ENCODE measurements at places on chromosomes 6 and 20.
A peak's percentile ranks its signal among the peaks of the same experiment; 100 is the strongest.

DNA sequence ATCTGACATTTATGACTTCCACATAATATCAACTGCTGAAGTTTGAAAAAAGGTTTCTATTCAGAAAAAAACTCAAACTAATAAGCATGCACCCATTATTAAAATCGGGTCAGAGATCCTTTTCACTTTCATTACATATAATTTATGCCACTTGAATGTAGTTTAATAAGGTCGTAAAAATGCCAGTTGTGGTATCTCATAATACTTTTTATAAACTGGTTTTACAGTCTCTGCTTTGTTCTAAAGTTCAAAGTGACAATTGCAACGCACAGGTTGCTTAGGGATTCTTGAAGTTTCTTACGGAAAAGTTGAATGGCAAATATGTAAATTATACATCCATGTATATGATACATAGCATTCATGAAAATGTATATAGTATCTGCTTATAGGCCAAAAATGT, 229.4 kb upstream of the CEP162 start:
- no peak for DNase-seq

GRCh38 chr20:49990271-49990720, 7.5 kb downstream of the SNAI1 start:
- no peak for DNase-seq

- DNase-seq, result no peak
Measured at GRCh38 chr20:37837924-37838323, 65.0 kb upstream of the VSTM2L start.

- peak; percentile 39 for DNase-seq
Measured at GRCh38 chr20:50464026-50464724, 46.0 kb upstream of the PTPN1 start.

DNA sequence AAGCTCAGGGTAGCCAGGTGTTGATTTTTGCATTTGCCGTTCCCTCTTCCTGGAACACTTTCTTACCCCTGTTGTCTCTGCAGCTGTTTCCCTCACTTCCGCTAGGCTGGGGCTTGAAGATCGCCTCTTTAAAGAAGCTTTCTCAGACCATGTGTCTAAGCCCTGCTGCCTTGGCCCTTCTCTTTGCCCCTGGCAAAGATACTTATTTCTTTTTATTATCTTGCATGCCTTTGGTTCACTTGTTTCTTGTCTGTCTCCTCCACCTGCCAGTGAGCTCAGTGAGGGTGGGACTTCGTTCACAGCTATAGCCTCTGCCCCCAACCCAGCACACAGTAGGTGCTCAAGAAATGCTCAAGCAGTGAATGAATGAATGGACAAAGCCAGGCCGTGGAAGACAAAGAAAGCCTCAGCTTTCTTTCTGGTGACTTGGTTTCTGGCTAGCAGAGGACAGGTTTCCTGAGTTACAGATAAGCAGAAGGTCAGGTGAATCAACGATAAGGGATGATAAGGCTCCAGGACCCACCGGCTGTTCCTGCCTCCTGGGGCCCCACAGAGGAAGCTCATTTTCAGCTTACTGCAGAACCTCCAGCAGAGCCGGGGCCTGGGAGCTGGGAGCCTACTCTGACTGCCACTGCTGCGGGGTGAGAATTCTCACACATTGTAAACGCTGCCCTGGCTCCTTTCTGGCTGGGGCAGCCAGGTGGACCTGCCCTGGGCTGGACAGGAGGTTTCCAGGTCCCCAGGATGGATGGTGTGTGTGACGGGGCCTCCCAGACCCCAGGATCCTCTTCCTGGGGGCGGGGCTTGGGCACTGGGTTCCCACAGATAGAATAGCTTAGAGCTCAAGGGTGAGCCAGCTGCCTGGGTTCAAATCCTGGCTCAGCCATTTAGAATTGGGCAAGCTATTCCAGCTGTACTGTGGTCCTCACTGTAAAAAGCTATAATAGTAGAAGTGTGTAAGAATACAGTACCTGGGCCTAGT, 29.8 kb downstream of the SNAI1 start:
- DNase-seq, result no peak

GRCh38 chr6:35489066-35489465, 7.8 kb downstream of the TEAD3 start:
- DNase-seq, result no peak

DNA sequence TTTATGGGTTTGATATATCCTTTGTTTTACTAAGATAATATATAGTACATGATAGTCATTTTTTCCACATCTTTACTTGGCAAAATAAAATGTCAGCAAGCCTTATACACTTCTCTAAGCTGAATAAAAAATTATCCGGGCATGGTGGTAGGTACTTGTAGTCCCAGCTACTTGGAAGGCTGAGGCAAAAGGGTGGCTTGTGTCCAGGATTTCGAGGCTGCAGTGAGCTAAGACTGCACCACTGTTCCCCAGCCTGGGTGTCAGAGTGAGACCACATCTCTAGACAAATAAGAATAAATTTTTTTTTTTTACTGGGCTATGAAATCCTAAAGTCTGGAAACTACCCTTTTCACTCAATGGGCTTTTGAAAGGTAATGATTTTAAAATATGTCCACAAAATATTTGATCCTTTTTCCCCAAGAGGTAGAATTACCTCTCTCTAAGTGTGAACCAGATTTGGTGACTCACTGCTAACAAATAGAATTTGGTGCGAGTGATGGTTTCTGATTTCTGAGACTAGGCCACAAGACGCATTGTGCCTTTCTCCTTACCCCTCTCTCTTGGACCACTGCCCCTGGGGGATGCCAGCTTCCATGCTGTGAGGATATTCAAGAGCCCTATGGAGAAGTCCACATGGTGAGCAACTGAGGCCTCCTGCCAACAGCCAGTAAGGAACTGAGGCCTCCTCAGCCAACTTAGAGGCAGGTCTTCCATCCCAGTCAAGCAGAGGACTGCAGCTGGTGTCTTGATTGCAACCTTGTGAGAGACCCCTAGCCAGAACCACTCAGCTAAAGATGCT, 84.2 kb upstream of the ZNFX1 start:
- DNase-seq, result no peak

GRCh38 chr20:26208296-26209091, 511.8 kb upstream of the ZNF337 start:
- peak; percentile 9 for DNase-seq

GRCh38 chr20:23585808-23586734, 17.8 kb upstream of the CST9L start:
- DNase-seq, result no peak

DNA sequence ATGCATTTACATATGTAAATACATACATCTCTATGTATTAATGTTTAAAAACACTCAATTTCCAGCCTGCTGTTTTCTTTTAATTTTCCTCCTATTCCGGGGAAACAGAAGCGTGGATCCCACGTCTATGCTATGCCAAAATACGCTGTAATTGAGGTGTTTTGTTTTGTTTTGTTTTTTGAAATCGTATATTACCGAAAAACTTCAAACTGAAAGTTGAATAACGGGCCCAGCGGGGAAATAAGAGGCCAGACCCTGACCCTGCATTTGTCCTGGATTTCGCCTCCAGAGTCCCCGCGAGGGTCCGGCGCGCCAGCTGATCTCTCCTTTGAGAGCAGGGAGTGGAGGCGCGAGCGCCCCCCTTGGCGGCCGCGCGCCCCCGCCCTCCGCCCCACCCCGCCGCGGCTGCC, 355 bp upstream of the BMP2 start:
- DNase-seq, result no peak

GRCh38 chr20:58756450-58756775, 63.8 kb downstream of the NPEPL1 start:
- no peak for DNase-seq
